ENCODE measurements at places on chromosomes 11 and 22.

DNA sequence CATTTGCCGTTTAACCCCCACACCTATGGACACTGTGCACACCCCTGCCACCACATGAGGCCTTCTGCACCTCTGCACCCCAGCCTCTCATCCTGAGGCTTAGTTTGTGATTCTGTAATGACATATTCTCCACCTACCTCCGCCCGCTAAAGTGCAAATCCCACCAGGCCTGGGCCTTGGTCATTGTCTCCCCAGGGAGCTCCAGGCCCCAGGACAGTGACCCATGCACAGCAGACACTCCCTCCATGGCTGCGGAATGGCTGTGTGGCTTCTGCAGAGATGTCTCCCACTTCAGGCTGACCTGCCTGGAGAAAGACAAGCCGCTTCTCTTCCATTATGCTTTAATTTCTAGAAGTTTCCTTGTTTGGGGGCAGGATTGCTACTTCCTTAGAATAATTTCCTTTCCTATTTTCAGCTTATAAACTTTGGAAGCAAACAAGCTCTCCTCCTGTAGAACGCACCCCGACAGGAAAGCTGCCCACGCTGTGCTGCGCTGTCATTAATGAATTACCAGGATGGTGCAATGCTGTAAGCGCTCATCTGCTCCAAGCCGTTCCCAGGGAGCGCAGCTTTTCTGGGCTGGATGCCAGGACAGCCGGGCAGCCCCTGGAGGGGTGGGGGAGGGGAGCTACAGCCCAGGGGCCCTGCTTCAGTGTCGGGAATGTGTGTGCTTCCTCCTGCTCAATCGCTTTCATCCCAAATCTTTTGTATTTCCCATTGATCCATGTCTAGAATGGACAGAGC, 618.0 kb downstream of the BRD1 start:
- no peak for DNase-seq

DNA sequence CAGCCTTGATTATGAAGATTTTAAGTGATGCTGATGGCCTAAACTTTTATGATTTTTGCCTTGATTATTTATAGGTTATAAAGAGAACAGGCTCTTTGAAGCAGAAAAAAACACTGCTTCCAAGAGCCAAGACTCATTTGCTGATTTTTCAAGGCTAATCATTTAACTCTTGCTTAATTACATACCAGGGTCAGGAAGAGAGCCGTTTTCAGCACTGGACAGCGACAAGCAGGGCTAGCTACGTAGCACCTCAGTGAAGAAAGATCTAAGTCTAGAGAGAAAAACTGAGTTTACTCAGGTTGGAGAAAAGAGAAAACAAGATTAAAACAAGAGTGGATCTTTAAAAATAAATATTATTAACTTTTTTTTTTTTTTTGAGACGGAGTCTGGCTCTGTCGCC, 615.4 kb upstream of the B3GAT1 start:
- no peak for DNase-seq

DNA sequence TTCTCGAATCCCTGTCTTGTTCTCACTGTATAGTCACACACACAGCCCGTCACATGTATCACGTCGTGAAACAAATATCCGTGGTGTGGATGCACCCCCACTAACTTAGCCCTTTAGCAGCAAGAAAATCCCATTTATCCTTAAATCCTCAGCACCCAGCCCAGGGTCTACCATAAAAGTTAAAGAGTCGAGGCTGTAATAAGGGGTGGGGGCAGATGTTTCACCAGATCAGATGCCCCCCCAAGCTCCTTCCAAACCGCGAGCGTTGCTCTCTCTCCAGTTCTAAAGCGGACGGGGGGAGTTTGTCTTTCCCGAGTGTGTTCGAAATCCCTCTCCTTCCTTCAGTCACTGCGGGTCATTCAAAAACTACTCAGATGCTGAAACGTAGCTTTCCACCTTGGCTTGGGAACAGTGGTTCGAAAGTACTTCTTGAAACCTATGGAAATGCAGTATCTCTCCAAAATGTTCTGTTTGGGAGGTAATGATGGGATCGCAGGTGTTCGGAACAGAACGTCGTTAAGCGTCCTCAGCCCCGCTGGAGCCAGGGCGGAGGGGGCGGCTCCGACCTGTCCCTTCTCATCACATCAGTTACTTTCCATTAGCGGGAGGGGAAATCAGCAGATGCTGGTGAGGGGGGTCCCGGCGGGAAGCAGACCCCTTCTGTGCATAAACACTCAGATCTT, 156.2 kb downstream of the BRD1 start:
- DNase-seq, result no peak

GRCh38 chr11:77138106-77138649, 10.1 kb downstream of the MYO7A start:
- no peak for DNase-seq

- no peak for DNase-seq
Observed at GRCh38 chr22:48778308-48779195, 1049.1 kb downstream of the BRD1 start.

DNA sequence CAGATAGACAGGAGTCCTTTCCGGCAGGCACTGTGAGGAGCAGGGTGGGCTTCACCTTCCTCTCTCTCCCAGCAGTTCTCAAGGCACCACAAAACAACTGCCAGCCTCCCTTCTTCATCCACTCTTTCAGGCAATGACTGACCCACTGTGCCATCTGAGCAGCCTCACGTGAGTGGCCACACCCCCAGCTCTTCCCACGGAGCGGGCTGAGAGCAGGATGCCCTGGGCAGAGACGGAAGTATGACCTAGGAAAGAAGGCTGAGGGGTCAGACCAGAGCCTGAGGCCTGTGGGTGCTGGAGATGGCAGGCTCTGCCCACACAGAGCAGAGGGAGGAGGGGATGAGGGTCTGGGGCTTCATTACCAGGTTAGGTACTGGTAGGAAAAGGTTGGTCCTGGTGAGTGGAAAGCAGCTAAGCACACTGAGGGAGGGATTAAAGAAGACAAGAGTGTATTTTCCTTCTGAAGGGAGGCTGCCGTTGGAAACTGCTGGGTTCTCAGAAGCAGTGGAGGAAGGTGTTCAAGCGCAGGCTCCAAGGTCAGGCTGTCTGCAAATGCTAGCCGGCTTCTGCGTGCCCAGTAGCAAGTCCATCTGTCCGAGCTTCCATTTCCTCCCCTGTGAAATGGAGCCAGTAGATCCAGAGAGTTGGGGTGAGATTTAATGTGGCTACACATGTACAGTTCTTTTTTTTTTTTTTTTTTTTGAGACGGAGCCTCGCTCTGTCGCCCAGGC, 4.6 kb downstream of the NLRP6 start:
- no peak for DNase-seq

DNA sequence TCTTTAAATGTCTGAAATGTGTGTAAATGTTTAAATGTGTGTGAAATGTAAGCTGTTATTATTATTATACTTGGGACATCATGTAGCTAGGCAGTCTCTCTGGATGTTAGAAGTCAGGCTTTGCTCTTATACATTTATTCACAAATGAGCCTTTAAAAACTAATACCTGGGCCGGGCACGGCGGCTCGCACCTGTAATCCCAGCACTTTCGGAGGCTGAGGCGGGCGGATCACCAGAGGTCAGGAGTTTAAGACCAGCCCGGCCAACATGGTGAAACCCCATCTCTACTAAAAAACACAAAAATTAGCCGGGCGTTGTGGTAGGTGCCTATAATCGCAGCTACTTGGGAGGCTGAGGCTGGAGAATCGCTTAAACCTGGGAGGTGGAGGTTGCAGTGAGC, 21.7 kb upstream of the CTTN start:
- DNase-seq, result no peak

- DNase-seq, result no peak
Observed at GRCh38 chr11:65454311-65454695, 31.7 kb downstream of the NEAT1 start.

- no peak for DNase-seq
Observed at GRCh38 chr22:26548984-26549383, 36.7 kb upstream of the TFIP11 start.

DNA sequence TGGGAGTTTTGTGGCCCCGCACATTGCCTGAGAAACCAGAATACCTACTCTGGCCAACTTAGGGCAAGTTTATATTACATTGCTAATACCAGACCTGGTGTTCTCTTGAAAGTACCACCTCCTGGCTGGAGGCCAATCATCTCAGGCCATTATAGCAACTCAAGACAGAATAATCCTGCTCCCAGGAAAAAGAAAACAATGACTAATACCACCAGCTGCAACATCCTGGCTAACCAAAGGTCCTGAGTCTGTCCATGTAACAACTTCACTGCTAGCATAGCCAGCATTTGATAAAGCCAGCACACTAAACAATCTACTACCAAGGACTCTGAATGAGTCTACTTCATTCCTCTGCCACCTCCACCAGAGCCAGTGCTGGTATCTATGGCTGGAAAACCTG, 1298.7 kb upstream of the CNTN5 start:
- no peak for DNase-seq

DNA sequence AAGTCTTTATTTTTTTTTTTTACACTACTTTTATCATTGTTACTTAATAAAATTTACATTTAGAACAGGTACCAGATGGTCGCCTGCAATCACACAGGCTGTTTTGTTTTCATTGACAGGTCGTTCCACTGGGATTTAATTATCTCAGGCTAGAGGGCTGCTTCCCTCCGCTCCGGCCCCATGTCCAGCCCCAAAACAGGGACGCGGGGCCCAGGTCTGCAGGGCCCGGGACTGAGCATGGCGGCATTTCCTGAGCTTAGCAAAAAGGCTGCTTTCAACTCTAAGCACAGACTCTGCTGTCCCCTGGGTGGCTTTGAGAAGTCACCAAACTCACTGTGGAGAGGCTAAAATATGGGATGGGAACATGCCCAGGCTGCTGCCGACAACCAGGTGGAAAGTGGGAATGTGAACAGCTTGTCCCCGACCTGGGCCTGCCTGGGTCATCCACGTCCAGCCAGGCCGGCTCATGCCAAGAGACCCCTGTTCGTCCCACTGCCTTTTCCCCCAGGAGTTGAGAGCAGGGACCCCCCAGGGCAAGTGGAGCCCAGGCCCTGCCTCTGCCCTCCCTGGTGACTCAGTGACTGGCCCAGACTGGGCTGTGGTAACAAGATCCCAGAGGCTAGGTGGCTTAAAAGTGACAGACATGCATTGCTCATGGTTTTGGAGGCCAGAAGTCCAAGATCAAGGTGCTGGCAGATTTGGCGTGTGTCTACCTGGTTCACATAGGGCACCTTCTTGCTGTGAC, 150.0 kb downstream of the SHANK2 start:
- no peak for DNase-seq

DNA sequence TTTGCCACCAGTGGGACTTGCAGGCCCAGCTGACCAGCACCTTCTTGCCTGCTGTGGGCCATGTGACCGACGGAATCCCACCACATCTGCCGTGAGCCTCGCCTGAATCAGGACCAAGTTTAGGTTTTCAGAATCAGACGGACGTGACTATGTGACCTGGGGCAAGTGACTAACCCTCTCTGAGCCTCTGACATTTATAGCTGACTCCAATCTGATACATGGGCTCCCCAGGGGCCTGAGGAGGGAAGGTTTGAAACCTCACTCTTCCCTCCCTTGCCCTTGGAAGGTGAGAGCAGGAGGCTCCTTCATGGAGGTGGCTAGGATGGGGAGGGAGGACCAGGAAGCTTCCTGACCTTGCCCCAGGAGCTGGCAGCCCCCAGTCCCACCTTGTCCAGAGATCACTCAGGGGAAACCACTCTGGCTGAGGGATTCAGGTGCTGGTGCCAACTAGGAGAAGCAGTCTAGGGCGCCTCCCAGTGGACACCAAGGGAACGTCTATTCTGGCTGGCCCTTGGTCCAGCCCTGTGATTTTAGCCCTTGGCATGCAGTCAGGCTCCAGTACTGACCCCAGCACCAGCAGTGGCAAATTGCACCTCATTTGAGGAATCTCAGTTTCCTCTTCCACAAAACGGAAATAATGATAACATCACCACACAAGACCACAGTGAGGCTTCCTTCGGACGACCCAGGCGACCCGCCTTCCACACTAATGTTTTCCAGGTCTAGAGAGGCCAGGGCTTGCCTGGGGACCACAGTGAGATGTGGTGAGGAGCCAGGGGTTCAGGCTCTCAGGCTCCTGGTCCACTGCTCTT, 47.2 kb upstream of the SYT7 start:
- no peak for DNase-seq

DNA sequence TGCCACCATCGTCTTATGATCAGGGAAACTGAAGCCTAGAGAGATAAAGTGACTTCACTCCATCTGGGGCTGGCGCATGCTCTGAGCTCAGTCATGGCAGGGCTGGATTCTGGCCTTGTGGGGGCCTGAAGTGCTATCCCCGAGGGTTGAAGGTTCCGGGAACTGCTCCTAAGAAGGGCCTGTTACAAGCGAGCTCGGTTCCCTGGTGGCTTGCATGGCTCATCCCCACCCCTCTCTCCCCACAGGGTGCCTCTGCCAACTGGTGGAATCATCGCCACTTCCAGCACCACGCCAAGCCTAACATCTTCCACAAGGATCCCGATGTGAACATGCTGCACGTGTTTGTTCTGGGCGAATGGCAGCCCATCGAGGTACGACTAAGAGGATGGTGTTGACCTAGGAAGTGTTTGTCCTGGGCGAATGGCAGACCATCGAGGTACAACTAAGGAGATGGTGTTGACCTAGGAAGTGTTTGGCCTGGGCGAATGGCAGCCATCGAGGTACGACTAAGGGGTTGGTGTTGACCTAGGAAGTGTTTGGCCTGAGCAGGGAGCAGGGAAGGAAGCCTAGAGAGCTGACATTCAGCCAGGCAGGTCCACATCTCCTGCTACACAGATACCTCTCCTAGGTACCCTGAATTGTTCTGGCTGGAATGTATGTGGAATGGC, 19.9 kb downstream of the FADS2 start:
- DNase-seq, result no peak

- no peak for DNase-seq
Observed at GRCh38 chr22:30424534-30425326, 838 bp upstream of the MTFP1 start.

DNA sequence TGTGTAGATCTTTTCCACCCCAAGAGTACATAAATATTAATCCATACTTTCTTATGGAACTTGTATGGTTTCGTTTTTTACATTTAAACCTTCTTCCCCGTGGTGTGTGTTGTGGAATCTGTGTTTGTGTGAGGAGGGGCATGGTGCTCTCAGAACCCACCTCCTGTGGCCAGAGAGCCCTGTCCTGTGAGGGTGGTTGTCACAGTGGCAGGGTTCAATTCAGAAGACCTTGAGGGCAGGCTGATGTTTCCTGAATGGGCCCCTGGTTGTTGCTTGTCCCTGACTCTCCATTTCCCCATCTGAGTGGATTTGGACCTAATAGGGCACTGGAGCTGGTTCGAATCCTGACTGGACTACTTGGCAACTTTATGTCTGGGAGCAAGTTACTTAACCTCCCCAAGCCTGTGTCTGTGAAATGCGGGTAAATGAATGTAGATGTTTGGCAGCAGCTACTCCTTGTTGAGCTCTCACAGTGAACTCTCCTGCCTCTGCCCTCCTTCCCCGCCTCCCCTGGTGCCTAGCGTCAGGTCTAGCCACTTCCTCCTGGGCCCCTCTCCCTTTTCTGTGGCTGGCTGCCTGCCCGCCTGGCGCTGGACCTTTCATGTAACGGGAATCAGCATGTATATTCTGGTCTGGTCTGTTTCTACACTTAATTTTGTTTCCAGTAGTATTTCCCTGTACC, 7.3 kb downstream of the NEAT1 start:
- no peak for DNase-seq

- DNase-seq, result no peak
Observed at GRCh38 chr11:84056653-84057376, 770.6 kb upstream of the CCDC90B start.
